ENCODE measurements at places on chromosomes 5 and 9.

DNA sequence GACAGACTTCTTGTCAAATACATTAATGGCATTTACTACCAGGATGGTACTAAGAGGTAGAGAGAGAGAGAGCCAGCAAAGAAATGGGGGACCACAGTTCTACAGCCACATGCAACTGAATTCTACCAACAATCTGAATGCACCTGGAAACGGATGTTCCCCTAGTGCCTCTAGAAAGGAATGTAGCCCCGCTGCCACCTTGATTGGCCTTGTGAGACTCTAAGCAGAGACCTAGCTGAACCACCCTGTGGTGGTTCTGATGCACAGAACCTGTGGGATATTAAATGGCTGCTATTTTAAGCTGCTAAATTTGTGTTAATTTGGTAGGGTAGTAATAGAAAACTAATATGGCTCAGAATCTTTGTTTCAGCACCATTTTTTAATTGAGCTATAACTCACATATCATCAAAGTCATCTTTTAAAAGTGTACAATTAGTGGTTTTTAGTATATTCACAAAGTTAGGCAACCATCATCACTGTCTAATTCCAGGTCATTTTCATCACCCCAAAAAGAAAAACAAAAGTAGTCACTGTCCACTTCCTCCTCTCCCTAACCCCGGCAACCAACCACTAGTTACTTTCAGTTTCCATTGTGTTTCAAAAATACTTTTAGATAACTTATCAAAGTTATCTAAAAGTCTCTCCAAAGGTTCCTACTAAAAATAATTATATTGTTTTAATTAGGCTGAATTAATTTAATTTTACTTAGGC lies 51.7 kb downstream of the CPLANE1 start:
- no peak for DNase-seq

GRCh38 chr9:134058716-134059115 lies 9.1 kb downstream of the BRD3 start:
- no peak for DNase-seq

- no peak for DNase-seq
Measured at GRCh38 chr5:20604992-20605391, 617.0 kb upstream of the CDH18 start.

- DNase-seq, result no peak
Measured at GRCh38 chr5:158801268-158801667, 298.4 kb downstream of the EBF1 start.

- no peak for DNase-seq
Measured at GRCh38 chr5:140882591-140882899, 621 bp downstream of the PCDHA13 start.

DNA sequence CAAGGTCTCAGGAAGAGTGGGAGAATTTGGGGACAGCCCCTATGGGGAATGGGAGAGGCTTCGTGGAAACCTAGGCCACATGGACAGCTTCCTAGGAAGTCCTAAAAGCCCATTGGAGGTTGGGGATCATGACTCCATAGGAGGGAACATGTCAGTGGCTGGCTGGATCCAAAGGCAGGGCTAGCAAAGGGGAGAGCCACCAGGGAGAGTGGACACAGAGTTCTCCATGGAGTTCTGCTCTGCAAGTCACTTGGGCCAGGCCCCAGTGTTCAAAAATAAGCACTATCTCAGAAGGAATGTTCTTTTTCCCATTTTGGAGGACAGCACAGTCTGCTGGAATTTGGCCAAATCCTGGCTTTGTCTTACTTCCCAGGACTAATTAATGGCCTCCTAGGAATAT lies 140.6 kb upstream of the RAD23B start:
- no peak for DNase-seq

DNA sequence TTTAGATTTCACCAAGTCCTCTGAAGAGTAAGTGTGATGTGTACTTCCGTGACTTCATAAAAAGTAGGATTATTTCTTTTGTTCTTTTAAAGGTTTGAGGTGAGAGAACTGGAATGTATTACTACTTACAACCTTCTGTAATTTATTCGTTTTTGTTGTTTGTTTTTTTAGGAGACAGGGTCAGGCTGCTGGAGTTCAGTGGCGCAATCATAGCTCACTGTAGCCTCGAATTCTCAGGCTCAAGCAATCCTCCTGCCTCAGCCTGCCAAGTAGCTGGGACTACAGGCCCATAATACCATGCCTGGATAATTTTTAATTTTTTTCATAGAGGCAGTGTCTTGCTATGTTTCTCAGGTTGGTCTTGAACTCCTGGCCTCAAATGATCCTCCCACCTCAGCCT lies 68.3 kb upstream of the RETREG1 start:
- no peak for DNase-seq

- no peak for DNase-seq
Measured at GRCh38 chr5:68418201-68418600, 202.6 kb downstream of the PIK3R1 start.

GRCh38 chr5:135236908-135237747 lies 161.9 kb downstream of the MACROH2A1 start:
- no peak for DNase-seq

- no peak for DNase-seq
Measured at GRCh38 chr5:121299153-121299552, 552.5 kb upstream of the FTMT start.

DNA sequence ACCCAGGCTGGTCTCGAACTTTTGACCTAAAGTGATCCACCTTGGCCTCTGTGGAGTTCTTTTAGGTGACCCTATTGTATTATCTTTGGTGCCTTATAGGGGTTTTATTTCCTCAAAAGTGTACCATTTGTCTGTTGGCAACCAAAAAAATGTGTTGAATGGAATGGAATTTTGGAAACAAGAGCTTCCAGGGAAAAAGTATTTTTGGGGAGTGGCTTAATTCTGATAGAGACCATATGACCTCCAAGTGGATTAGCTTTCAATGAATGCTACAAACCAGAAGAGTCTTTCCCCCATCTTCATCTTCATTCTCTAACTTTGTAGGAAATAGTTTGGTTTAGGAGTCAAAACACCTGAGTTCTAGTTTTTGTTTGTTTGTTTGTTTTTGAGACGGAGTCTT lies 3.4 kb upstream of the OGN start:
- no peak for DNase-seq

GRCh38 chr5:181187500-181188213 lies 17.3 kb downstream of the TRIM7 start:
- no peak for DNase-seq

DNA sequence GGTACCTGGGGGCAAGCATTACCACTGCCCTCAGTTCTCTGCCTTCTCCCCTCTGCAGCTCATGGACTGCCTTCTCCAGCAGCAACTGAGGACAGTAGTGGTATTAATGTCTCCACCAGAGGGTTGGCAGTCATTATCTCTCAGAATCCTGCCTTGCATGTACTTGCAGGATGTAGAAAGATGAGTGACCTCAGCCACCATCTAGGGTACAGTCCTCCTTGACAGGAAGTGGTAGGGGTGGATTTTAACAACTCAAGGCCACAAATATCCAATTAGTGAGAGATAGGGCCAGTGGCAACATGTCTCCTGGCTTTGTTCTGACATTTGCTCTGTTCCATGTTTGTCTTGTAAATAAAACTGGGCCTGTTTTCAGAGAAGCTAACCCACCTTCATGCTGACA lies 47.2 kb downstream of the F2R start:
- no peak for DNase-seq

- DNase-seq, result no peak
Measured at GRCh38 chr9:134585021-134585561, 56.5 kb upstream of the COL5A1 start.

DNA sequence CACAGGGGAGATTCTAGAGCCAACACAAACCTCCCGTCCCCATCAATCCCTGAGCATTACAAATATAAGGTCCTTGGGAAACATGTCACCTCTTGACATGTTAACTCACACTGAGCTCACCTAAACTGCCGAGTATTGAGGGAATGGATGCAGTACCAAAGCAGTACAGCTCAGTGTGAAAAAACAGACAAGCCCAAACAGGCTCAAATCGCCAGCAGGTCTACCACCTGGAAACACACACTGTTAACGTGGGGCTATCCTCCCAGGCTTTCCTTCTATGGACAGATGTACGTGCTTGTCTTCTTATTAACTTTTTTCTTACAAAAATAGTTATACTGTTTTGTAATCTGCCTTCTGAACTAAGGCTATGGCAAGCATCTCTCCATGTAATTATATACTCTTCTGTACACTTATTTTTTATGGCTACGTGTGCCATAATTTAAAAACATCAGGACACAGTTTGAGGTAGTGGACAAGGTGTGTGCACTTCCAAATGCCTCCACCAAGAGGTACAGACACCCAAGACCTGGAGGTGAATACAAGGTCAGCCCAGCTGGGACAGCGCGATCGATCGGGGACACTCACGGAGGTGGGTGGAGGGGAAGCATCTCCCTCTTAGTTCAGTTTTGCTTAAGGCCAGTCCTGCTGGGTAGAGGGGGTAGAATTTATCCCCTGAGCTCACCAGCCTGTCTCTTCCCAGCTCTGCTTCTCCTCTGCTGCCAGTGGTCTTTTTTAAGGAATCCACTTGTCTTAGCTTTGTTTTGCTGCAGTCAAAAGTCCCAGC lies 76.5 kb downstream of the DAP start:
- no peak for DNase-seq

GRCh38 chr5:177085985-177086653 lies 596 bp upstream of the FGFR4 start:
- no peak for DNase-seq

DNA sequence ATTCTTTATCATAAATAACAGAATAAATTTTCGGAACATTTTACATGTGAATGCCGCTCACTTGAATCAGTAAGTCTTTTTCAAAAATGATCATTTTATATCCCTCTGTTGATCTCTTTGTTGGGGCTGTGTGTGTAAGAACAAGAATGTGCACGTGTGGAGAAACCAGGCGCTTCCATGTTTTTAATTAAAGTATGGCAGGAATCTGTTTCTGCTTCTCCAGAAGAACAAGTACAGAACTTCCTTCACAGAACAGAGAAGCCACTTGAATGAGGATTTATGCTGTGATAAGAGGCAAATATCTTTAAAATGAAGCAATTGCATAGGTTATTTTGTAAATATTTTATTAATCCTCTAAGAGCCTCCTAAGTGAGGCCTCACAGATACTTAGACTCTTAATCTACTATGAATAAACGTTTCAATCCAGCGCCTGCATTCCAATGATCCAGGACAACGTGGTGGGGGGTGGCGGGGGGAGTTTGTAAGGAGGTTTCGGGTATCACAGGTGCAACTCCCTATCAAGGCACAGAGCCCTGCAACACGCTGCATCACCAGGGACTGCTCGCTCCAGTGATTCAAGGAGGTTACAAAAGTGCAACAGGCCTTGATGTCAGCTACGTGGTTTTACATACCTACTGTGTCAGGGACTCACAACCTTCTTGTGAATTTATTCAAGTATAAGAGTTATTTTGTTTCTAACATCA lies 409.2 kb downstream of the BNC2 start:
- DNase-seq, result no peak

DNA sequence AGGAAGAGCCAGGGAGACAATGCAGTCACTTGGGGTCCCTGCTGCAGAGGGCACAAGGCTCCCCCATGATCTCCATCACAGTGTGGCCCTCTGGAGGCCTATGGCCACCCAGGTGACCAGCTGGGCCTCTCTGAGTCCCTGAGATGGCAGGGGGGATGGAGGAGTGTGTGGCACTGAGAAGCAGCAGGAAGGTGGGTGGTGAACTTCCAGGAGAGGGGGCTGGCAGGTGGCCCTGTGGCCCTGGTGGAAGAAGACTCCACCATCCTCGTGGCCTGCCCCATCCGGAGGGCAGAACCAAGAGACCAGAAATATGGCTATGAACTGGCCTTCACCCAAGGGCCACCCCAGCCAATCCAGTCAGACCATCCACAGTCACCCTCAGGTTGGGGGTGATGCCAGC lies 31.7 kb upstream of the AFAP1L1 start:
- no peak for DNase-seq

DNA sequence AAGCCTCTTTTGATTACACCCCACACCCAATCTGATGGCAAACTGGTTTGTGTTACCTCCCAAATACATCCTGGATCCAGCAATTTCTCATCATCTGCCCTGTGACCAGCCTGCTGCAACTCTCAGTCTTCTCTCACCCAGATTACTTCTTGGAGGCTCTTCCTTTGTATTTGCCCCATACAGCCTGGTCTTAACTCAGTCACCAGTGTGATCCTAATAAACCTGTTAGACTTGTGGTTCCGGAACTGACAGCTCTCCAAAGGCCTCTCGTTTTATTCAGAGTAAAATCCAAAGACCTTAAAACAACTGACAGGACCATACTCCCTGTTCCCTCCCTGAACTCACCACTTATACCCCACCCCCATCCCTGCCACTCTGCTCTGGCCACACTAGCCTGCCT lies 228.2 kb upstream of the PAPPA start:
- no peak for DNase-seq

DNA sequence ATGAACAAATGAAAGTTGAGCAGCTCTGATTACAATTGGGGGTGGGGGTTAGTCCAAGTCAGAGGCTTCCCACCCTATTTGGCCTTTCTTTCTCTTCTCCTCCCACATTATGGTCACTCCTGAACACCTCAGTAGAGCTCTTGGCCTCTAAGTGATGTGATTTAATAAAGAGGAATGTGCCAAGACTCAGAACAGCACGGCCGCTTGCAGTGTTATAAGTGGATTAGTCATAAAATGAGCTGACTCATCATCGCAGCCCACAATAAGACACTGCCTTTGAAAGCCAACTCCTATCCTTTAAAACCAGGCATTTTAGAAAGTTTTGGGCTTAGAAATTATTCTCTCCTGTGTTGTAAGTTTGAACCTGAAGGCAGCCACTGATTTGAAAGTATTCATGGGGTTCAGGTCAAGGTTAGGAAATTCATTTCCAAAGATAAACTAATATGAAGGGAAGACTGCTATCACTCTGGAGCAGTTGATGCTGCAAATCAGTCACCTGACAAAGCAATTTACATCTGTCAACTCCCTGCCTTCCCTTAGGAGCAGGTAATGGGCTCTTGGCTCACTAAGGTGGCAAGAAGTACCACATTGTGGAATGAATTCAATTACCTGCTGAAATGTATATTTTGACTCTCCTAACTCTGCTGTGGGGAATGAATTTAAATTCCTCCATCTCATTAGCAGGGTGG lies 283.6 kb upstream of the NMUR2 start:
- DNase-seq, result no peak

GRCh38 chr5:94832685-94833084 lies 214.2 kb downstream of the SLF1 start:
- DNase-seq, result no peak

DNA sequence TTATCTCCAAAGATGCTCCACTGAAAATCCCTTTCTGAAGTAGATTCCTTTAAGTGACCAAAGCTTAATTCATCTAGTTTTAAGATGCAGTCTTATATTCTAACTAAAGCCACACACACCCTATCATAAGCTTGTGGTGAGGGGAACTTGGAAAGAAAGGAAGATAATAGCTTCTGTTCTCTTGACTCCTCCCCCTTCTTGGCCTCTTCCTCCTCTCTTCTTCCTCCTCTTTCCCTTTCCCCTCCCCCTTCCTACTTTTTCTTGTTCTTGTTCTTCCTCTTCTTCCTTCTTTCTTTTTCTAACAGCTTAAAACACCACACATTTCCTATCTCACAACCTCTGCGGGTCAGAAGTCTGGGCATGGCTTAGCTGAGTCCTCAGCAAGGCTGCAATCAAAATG lies 23.5 kb downstream of the IL7R start:
- DNase-seq, result no peak

DNA sequence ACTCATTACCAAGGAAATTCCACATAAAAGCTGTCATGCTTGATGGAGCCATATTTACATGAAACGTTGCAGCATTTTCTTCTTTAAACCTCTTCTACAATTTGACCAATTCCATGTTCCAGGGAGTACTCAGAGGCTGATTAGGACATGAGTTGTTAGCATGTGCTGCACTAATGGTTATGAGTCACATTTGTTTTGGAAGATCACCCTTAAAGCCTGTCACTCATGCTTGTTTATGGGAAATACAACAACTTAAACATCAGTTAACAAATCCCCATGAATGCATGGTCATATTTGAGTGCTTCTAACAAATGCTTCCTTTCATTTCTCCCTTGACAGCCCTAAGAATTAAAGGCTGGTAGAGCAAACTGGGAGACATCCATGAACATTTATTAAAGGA lies 156.1 kb downstream of the GHR start:
- DNase-seq, result no peak
